HFFc6 (cell line): ENCODE measurements at places on chromosomes 7 and 10. TPM values are rescaled to one million over a fixed set of nuclear protein-coding genes. Genes with fewer than 3 reads are reported as not detected.

Gene CCL26
- total RNA-seq: 2.2 to 6.3 TPM (median 3.0 TPM) in 3 replicates

DNA sequence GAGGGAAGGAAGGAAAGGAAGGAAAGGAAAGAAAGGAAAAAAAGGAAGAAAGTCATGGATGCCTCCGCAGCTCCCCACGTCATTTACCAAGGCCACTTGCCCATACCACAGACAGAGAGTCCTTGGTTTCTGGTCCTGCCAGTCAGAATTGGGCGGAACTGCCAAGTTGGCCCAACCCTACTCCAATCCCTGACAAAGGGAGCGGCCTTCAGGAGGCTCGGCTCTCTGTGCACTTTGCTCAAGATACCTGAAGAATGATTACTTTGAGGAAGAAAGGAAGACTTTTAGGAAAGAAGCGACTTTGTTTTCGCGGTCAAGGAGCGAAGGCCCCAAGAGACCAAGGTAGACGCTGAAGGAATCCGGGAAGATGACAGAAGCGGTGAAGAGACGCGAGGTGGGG is 49.1 kb upstream of the FXYD4 start:
- DNase-seq: no peak

Gene LEP
- total RNA-seq: not detected in 3 replicates

GRCh38 chr10:132706701-132707100 is 79.2 kb downstream of the NKX6-2 start:
- DNase-seq: no peak

DNA sequence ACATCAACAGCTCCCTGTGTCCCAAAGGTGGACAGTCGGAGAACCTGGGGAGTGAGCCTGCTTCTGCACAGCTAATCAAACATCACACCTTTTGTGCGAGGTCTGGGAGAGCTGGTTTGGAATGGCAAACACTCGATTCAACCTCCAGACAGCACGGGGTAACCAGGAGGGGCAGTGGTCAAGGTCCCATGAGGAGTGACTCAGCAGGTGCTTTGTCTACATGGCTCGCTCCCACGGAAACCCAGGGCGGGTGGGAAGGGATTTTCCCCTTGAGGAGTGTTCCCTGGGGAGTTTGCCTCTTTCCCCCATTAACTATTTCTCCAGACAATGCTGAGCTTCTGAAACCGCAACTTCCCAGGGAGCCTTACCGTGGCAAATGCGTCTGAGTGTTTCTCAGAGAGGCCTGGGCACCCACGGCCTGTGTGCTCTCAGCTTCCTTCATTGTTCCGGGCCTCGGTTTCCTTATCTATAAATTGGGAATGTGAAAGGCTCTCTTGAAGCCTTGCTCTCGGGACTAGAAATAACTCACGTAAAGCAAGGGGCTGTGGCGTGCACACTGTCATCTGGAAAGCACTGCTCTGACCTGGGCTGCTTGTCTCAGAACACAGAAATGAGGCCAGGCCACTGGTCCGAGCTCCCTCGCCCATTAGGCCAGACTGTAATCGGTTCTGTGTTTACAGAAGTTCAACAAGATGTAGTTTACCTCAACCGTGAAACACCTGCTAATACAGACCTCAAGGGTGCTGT is 14.0 kb upstream of the GTPBP4 start:
- DNase-seq: no peak

DNA sequence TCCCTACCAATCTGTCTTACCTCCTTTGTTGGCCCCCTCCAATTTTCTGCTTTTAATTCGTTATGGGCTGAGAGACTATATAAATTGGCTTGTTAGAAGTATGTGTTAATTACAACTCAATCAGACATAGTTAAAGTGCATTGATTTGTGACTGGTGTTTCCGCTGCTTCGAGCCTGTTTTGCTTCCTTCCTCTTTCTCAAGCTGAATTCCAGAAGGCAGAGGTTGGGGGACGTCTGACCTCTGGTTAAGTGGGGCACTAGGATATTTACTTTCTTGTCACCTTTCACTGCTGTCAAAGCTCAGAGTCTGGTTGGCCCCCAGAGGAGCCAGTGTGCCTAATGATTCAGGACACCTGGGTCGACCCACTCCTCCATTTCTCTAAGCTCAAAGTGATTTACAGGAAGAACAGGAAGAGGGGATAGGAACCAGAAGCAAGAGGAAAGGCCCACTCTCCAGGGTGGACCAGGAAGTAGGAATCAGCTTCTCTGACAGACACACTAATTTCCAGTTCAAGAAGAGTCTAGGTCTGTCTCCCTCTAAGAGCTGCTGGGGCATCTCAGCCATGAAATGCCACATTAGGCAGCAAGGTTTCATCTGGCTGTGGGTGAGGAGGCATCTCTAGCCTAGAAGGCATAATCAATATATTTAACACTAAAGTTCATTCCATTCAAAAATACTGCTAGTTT is 397.2 kb upstream of the NPVF start:
- DNase-seq: no peak

DNA sequence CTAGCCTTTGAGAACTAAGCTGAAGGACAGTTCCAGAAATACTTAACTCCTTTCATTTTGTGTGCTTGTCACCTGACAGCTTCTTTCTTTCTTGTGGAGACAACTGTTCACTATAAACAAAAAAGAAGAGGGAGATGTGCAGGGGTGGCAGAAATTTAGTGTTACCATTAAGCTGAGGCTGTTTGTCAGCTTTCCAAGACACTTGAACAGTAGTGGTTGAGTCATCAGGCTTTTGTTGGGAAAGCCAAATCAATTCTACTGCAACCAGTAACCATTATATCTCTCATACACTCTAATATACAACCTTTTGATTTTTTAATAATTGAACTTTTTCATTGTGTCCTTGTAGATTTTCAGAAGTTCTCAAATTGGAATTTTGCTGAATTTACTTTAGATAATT is 75.3 kb downstream of the POLL start:
- peak; percentile 23 for DNase-seq

GRCh38 chr10:6514180-6514579 is 65.9 kb downstream of the PRKCQ start:
- DNase-seq: no peak
